ENCODE measurements at places on chromosomes 6 and 20.
A peak's percentile ranks its signal among the peaks of the same experiment; 100 is the strongest.

DNA sequence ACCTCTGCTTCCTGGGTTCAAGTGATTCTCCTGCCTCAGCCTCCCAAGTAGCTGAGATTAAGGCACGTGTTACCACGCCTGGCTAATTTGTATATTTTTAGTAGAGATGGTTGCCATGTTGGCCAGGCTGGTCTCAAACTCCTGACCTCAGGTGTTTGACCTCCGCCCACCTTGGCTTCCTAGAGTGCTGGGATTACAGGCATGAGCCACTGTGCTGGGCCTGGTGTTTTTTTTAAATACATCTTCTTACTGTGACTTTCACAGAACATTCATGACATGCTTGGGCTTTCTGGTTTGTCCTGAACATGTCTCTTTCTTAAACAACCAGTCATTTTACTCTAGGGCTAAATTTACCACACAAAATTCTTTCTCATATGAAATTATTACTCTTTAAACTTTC is 34.7 kb upstream of the FAM8A1 start:
- DNase-seq = no peak

- DNase-seq = no peak
These were observed 202.6 kb downstream of the SOD2 start for GRCh38 chr6:159490298-159490937.

DNA sequence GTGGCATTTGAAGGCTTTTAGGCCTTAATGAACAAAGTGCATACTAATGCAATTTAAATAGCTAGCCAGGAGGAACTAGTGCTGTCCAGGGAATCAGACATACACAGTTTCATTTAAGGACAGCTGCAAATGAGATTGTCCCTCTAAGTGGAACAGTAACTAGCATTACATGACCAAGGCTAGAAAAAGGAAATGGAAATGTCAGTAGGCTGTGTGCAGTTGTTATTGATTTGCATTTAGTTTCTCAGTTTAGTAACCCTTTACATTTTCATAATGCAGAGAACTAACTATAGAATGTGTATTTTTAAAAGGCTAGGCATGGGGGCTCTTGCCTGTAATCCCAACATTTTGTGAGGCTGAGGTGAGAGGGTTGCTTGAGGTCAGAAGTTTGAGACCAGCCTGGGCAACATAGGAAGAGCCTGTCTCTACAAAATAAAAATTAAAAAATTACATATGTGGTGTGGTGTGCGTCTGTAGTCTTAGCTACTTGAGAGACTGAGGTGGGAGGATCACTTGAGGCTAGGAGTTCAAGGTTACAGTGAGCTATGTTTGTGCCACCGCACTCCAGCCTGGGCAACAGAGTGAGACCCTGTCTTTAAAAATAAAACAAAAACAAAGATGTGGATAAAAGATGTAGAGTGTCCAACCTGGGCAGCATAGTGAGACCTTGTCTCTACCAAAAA is 468.0 kb downstream of the UTRN start:
- no peak for DNase-seq

DNA sequence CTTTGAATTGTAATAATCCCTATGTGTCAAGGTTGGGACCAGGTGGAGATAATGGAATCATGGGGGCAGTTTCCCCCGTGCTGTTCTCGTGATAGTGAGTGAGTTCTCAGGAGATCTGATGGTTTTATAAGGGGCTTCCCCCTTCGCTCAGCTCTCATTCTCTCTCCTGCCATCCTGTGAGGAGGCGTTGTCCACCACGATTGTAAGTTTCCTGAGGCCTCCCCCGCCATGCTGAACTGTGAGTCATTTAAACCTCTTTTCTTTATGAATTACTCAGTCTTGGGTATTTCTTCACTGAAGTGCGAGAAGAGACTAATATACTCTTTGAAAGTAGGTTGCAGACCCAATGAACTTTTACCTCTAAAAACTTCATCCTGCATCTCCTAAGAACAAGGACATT is 39.2 kb upstream of the KCNG1 start:
- DNase-seq = peak; percentile 11

- DNase-seq = no peak
These were observed 20.7 kb downstream of the FOXO3 start for GRCh38 chr6:108581237-108581931.

DNA sequence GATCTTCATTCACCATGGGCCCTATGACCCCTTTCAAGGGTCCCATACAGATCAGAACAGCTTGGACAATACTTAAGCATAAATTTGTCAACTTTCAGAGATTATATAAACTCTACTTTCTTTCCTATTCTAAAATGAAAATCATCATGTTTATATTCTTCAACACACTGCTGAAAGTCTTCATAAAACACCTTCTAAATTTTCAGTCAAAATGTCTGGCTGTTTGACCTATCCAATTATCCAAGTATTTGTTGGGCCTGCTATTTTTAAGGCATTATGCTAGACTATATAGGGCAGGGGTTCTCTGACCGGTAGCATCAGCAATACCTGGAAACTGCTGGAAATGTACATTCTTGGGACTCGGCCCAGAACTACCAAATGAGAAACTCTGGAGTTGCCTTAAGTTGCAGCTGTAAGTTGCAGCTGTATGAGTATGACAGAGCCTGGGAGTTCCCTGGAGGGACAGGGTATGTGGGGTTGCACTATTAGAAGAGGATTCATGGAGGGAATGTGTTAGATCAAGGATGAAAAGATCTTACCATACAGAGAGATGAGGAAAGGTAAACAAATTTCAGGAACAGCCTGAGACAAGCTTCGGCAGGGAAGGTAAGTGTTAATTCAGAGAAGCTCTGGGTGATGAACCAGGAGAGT is 293.0 kb downstream of the ADGB start:
- no peak for DNase-seq

GRCh38 chr6:159529934-159530333 is 163.1 kb downstream of the SOD2 start:
- DNase-seq = no peak

DNA sequence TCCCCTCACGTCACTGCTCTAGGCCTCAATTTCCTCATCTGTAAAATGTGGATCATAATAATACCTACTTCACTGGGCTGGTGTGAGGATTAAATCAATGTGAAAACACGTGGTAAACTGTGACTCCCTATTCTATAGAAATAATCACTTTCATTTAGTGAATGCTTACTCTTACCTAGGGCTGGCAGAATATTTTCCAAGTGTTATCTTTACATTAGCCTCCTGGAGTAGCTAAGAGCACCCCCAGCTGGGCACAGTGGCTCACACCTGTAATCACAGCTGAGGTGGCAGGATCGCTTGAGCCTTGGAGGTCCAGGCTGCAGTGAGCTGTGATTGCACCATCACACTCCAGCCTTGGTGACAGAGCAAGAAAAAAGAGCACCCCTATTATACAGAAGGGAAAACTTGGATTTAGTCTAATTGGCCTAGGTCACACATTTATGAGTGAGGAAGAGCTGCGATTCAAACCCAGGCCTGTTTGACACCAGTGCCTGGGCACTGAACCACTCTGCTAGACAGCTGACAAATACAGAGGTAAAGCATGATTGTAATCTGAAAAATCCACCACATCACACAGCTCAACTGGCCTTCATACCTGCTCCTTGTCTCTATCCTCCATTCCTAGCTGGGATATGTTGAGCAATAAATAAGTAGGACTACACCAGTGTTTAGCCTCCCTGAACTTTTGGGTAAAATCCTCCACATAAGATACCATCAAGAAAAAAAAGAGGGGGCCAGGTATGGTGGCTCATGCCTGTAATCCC is 1.4 kb upstream of the SNTA1 start:
- no peak for DNase-seq

DNA sequence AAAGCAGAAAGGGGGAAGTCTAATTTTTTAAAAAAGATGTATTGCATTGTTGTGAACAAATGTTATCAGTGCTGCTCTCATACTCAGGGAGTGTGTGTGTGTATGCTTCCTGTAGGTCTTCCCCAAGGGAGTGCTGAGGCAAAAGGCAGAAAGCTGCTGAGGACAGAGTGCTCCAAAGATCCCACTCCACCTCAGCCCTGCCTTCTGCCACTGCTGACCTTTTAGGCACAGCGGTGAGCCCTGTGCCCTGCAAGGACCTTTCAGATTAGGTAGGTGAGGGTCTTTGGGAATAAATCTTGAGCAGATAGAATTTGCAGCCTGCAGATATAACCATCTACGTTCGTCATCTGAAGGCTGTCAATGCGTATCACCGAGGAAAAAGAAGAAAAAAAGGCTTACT is 756.4 kb upstream of the MMS22L start:
- DNase-seq = no peak

DNA sequence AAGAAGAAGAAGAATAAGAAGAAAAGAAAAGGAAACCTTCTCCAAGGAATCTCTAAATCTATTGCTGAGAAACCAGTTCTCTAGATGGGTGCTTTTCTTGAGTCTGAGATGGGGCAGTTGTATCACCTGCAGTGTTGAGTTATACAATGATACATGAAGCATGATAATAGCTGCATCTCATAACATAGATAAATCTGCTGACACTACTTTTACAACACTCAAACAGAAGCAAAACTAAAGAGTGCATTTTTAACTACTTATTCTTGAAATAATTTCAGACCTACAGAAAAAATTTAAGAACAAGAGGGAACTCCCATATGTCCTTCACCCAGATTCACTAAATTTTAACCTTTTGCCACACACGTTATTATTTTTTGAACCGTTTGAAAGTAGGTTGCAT is 70.3 kb downstream of the SYNJ2 start:
- DNase-seq = no peak

DNA sequence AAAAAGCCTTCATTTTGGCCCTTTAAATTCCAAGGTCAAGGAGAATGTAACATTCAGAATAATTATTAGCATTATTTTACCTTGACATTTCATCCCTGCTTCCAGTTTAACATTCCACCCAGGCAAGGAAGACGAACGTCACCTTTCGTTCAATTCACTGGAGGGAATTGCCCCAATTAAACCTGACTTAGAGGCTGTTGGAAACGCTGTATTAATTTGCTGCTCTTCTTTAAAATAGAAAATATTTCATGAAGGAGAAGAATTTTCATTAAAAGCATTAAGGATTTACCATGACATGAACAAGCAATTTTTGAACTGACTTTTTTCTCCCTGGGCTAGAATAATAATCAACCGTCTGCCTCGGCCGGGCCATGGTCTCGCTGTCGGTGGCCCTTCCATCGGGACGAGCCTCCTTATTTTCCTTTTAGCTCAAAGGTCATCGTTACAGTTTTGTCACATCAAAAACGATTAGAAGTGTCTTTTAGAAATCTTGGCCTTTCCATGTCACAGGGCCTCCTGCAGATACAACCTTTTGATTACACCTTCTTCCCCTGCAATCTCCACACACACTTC is 282.9 kb upstream of the SOX4 start:
- no peak for DNase-seq

- no peak for DNase-seq
These were observed 42.6 kb upstream of the SCML4 start for GRCh38 chr6:107866606-107867301.

- DNase-seq = no peak
These were observed 98.9 kb downstream of the PDSS2 start for GRCh38 chr6:107360476-107360875.

- DNase-seq = no peak
These were observed 776 bp downstream of the PPIL1 start for GRCh38 chr6:36873612-36874442.

DNA sequence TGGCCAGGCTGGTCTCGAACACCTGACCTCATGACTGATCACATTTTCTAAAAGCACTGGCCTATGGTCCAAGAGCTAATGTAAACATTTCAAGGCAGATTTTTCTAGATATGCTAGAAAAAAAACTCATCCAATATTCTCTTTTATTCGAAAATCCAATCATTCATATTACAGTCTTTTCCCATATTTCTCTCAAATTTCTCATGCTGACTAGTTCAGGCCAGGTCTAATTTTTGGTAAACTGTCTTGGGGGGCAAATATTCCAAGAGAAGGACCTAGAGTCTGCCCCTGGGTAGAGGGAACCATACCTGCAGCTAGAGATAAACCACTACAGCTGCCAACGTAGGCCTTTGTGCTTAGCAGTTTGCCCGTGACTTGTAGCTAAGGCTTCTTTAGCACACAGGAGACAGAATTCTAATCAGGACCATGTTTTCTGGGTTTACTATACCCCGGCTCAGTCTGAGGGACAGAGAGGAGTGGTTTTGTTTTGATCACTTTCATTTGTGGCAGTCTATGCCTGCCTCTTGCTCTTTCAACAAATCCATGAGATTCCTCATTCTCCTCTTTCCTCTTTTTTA is 71.8 kb upstream of the CITED2 start:
- no peak for DNase-seq

GRCh38 chr6:140437619-140438345 is 1063.3 kb upstream of the CITED2 start:
- no peak for DNase-seq
